Suppressor macrophage (primary cell): ENCODE measurements at places on chromosomes 11 and 22.
A peak's percentile ranks its signal among the peaks of the same experiment; 100 is the strongest.

DNA sequence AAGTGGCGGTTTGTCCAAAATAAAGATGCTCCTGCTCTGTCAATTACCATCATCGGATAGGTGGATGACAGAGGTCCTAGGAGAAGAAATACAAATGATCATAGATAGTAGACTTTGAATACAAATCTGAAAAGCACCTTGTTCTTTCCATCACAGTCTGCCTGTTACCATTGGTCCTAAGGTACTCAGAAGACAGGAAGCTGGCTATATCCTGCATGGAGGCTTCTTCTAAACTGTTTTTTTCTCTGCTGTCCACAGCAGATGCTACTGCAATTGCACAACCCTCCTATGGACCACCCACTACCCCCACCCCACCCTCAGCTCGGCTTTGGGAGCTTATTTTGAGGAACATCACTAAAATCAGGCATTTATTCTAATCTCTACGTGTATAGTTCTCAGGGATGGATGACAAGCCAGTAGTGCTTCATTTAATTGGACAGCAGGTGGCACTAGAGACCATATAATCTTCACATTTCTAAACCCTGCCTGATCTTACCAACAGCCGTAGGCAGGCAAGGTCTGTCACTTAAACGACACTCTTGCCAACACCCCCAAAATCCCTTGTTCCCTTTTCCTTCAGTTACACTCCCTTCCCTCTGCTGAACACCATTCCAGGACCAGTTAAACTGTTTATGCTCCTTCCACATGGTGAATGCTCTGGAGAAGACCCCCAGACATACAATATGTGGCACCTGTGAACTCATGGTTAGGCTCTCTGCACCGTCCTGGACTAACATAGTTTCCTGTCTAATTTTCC, 6.6 kb upstream of the PTS start:
- DNase-seq = peak; percentile 84

DNA sequence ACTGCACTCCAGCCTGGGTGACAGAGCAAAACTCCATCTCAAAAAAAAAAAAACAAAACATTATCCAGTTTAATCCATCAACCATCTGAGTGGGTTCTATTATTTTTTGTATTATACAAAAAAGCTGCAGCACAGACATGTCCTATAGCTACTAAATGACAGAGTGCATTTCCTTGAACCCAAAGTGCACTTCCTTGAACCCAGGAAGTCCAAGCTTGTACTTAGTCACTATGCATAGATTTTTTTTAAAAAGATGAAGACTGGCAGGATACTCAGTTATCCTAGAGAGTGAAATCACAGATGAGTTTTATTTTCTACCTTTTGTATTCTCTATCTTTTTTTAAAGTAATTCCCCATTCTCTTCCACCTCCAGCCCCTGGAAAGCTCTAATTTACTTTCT, 8.0 kb upstream of the RRAS2 start:
- DNase-seq = no peak

DNA sequence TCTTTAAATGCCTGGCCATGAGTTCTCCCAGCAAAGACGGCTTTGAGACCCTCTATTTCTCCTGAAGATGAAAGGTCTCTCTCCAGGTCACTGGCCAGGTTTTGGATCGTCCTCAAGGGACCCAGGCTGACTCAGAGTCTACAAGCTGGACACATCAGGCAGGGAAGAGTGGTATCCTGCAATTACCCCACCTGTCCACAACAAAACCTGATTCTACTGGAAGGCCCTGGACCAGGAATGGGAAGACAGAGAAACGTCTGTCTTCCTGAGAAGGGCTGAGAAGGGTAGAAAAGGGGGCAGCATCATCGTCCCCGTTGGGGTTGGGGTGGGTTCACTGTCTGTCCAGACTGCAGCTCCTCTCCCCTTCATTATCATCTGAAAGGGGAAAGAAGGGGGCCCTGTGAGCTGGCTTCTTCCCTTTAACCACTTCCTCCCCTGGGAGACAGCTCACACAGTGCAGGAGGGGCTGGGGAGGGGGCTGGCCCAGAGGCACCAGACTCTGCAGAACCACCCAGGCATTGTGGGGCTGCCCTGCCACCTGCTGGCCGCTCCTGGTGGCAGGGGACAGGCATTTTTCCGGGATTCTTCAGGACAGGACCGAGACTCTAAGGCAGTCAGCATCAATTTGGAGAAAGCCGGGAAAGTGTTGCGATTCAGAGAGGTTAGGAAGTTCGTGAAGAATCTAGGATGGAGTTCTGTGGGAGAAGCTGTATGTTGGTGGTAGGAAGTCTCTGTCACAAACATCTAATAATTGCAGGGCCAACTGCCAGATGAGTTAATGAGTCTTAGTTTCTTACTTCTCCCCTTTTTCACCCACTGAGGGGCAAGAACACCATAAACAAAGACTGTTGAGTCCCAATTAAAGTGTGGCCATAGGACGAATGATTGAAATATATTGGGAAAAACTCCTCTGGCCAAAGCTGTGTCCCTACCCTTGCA, 57.6 kb downstream of the SYN3 start:
- peak; percentile 58 for DNase-seq

- DNase-seq = no peak
Observed at GRCh38 chr11:40924915-40925314, 534.5 kb downstream of the LRRC4C start.

- DNase-seq = peak; percentile 78
Observed at GRCh38 chr11:62539238-62539925, 7.2 kb downstream of the AHNAK start.

- DNase-seq = no peak
Observed at GRCh38 chr11:96036863-96037262, 113.0 kb upstream of the MTMR2 start.

DNA sequence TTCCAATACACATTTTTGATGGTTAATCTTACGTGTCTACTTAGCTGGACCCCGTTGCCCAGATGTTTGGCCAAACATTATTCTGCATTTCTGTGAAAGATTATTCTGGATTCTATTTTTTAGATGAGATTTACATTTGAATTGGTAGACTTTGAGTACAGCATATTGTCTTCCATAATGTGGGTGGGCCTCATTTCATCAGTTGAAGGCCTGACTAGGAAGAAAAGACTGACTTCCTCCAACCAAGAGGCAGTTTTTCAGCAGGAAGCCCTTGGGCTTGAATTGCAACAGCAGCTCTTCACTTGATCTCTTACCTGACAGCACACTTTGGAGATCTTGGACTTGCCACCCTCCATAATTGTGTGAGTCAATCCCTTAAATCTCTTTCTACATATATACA, 58.7 kb downstream of the FDX1 start:
- no peak for DNase-seq

GRCh38 chr11:8056810-8057463, 24.1 kb upstream of the TUB start:
- DNase-seq = peak; percentile 51

DNA sequence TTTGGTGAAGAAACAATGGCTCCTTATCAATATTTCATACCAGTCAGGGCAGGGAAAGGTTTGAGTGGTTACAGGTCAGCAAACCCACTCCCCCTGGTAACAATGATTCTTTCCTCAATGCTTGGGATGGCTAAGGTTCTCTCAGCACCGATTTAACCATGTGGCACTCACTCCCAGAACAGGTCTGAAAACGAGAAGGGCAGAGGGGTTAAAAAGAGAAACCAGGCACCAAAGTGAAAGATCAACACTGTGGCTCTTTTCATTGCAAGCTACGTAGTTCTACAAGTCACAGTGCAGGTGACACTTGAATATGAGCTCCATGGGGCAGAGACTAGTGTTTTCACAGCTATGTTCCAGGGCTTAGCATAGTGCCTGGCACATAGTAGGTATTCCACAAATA, 132.4 kb downstream of the PLEKHA7 start:
- no peak for DNase-seq

- no peak for DNase-seq
Observed at GRCh38 chr11:35553831-35554230, 28.4 kb upstream of the PAMR1 start.

DNA sequence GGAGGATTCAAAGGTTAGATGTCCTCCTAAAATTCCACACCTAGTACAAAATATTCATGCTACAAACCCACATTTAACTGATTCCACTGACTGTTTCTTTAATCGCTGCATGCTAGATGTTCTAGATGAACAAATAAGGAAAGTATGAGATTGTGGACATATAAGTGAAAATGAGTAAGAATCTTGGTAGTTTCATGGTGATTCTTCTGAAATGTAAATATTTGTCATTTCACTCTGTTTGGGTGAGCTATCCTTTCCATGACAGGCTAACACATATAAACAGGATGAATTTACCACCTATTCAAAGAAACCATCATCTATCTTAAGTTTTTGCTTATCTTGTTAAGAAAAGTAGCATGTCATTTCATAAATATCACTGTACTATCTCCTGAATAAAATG, 14.8 kb downstream of the OR5B3 start:
- DNase-seq = no peak

- DNase-seq = peak; percentile 63
Observed at GRCh38 chr11:102546427-102546826, 15.9 kb upstream of the MMP7 start.

DNA sequence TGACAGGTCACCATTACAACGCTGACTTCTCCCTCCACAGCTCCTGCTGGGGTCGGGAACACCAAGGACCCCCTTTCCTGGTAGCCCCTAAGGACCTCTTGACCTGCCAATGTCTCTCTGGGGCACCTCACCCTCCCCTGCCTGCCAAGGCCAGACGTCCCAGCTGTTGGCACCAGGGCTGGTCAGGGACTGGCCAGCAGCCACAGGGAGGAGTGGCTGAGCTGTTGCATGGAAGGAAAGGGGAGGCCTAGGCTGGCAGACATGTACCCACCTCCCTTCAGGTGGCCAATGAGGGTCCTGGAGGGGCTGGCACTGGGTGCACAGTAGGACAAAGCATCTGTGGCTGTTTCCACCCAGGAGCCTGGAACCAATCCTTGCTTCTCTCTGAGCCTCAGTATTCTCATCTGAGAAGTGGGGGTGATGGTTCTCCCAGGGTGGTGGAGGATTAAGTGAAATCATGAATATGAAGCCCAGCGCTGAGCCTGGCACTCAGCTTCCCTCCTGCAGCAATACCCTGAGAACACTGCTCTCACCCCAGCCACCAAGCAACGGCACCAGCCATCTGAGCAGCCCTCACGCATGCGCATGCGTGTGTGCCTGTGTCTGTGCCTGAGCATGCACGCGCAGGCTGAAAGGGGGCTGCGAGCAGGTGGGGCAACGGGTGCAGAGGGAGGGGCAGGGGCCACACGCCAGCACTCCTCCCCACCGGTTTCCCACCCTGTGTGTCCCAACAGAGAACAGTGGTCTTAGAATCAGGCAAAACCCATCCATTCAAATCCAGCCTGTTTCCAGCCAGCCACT, 5.9 kb downstream of the KCNJ4 start:
- no peak for DNase-seq

DNA sequence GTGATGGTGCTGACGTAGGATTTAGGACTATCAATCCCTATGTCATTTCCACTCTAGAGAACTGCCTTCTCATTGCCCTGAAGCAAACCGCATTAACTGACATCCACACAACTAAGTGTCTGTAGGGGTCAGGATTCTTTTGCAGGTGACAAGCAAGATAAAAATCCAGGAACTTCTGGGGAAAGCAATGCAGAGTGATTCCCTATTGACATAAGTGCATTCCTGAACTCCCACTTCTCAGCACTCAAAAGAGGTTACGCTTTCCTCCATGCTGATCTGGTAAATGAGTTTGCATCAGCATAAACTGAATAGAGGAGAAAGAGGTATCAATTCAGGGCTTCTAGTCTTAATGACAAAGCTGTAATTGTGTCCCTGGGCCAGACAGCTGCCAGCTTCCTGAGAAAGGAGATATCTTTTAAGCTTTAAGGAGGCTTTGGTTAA, 224.6 kb upstream of the ISX start:
- DNase-seq = no peak

DNA sequence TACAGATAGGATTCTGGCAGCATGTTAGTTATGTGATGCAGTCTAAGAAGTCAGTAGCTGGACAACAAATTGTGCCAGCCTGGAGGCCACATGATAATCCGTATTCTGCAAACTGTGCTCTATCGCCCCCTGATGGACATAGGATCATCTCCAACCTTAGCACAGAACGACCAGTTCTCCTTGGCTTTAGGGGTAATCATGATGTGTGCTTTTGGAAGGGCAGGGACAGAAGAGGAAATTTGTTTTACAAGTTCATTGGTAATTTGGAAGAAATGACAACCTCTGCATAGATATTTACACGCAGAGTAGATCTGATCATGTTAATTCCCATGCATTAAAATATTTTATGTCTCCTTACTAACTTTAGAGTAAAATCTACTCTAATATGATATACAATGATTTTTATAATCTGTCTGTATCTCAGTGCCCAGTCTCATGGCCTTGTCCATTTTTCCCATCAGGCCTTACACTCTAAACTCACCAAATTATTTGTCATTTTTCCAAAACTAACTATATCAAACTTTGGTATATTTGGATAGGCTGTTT, 12.1 kb downstream of the OR10D3 start:
- DNase-seq = peak; percentile 66

DNA sequence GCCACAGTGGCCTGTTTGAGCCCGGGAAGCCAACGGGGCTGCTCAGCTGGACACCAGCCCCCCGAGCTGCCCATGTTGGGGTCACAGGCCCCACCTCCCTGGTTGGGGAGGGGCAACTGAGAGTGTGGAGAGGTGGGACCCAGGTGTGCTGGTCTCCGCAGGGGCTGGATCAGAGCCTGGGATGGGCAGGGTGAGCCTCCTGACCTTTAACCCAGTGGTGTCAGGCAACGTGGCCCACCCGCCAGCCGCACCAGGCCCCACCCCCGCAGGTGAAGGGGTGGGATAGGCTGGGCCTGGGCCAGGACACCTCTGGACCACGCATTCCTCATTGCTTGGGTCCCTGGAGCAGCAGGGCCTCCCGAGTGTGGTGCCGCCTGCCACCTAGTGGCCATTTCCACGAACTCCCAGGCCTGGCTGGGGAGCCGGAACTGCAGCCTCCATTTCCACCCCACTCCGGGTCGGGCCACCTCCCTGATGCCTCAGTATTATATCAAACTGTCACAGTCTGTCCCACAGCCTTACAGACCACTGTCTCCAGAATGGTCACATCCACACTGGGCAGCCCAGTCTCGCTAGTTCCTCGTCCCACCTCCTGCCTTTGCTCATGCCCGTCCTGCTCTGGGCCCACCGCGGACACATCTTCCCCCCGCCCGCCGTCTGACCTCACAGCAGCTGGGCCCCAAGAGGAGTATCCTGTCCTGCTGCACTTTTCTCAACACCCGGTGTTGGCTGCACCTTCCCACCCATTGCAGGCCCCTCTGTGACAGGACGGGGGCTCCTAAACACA, 13.3 kb upstream of the PPP6R3 start:
- DNase-seq = peak; percentile 90

- DNase-seq = no peak
Observed at GRCh38 chr11:116724813-116725212, 48.0 kb downstream of the BUD13 start.

DNA sequence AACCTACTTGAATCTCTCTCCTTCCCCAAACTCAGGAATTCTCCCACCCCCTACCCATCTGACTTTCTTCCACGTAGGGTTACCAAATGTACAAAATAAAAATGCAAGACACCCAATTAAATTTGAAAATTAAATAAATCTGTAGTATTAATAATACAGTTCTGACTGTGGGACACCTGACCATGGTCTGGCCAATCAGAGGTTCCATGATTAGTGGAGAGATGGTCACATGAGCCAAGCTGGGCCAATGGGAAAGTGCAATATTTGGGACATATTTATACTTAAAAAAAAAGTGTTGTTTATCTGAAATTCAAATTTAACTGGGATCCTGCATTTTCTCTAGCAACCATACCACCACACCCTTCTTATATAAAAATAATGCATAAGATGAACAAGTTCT, 29.8 kb upstream of the ASPHD2 start:
- no peak for DNase-seq

- DNase-seq = peak; percentile 89
Observed at GRCh38 chr11:128904656-128905344, 13.6 kb downstream of the KCNJ5 start.
